ENCODE measurements at places on chromosomes 12 and 14.

DNA sequence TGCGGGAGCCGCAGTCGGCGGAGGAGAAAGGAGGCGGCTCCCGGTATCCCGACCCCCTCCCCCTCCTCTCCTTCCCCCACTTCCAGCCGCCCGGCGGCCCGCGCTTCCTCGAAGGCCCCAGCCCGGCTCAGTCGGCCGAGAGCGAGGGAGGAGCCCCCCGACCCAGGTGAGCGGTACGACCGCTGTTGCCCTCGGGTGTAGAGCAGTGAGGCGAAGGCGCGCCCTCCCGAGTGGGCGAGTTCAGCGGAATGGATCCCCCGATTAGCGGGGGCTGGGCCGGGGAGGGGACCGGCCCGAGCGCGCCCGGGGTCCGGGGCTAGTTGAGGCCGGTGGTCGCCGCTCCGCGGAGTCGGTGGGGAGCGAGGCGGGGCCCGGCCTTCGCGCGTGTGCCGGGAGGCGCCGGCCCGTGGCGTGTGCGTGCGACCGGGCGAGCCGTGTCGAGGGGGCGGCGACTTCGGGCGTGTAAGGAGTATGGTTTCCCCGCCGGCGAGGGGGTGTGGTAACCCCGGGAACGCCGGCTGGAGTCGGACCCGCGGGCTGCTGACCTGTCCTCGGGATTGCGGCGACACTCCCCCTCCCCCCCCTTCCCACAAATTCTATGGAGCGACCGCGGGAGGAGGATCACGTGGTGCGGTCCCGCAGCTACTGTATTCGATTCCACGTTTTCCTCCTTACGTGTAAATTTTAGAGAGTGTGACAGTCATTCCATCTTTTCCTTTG, 501 bp downstream of the RIMKLB start:
- DNase-seq = peak; percentile 69

GRCh38 chr12:132604151-132604618, 6.2 kb downstream of the LRCOL1 start:
- DNase-seq = no peak

- DNase-seq = no peak
These were observed 138.2 kb downstream of the SRGAP1 start for GRCh38 chr12:63982604-63983295.

GRCh38 chr12:6440391-6440790, 4.4 kb upstream of the CD27 start:
- peak; percentile 20 for DNase-seq

DNA sequence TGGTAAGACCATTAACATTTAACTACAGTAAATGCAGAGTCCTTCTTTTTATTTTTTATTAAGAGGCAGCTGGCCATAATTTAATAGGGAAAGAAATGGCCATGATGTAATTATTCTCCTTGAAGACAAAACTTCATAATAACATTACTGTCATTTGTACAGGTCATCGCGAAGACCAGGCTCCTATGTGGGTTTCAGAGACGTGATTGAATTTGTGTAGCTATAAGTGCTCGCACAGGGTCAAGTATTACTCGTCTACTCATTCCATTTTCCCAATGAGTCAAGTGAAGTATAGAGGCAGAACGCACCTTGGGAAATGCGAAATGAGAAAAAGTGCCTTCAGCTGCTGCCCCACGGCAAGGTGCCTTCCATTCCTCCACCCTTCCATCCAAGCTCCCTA, 40.4 kb downstream of the EGLN3 start:
- no peak for DNase-seq

GRCh38 chr12:106978035-106978800, 8.7 kb downstream of the MTERF2 start:
- no peak for DNase-seq

DNA sequence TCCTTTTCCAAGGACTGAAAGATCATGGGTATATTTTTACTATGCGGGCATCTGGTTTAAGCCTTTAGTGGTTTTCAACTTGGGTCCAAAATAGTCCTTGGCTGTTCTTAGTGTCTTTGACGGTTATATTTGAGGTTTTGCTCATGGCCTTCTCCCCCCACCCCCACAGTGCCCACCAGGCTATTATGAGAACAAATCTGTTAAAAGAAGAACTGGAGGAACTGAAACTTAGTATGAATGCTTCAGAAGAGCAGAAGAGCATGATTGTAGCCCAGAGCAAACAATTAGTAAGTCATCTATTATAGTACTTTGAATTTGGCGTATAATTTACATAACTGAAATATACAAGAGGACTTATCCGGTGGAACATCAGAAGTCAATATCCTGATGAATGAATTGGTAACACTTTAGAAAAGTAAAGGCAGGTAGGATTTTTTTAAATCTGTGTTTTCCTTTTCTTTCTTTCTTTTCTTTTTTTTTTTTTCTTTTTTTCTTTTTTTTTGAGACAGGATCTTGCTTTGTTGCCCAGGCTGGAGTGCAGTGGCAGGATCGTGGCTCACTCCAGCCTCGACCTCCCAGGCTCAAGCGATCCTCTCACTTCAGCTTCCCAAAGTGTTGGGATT, 71.8 kb upstream of the BCAT1 start:
- no peak for DNase-seq

- DNase-seq = no peak
These were observed 42.8 kb upstream of the PTPRQ start for GRCh38 chr12:80401191-80401590.

GRCh38 chr14:50344876-50345563, 32.9 kb downstream of the DMAC2L start:
- DNase-seq = no peak

DNA sequence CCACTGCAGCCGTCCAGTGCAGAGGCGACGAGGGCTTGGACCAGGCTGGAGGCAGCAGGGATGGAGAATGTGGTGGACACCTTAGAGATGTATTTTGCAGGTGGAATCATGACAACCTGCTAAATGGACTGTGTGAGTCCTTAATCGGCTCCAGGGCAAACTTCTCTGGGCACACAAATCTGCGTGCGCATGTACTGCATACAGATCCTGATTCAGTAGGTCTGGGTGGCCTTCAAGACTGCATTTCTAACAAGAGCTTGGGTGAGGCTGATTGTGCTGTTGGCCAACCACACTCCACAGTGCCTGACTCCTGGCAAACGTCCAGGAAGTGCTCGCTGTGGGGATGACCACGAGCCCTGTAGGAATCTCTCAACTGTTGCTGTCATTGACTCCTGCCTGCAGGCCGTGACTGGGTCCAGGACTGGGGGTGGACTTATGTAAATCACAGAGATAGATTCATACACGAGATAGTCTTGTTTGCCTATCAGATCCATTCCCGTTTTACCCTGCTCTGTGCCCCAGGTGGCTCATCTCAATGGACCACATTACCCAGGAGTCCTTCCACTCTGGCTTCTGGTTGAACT, 27.2 kb downstream of the JDP2 start:
- DNase-seq = peak; percentile 71

DNA sequence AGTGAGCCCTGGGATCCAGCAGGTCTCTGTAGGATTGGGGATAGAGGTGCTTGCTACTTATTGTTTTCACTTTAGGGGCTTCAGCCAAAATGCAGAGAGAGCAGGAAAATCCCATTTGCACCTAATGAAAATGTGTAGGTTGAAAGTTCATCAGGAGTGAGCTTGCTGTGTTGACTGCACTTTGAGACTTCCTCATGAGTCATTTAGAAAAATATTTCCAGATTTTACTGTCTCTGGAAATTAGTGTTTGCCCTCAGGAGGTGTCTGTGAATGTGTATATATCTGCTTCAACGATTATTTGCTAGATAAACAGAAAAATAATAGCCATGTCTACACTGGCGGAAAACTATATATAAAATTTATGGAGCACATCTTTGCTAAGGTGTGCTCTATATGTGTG, 159.3 kb downstream of the CAND1 start:
- no peak for DNase-seq

GRCh38 chr12:67558775-67559174, 89.8 kb upstream of the DYRK2 start:
- DNase-seq = no peak

DNA sequence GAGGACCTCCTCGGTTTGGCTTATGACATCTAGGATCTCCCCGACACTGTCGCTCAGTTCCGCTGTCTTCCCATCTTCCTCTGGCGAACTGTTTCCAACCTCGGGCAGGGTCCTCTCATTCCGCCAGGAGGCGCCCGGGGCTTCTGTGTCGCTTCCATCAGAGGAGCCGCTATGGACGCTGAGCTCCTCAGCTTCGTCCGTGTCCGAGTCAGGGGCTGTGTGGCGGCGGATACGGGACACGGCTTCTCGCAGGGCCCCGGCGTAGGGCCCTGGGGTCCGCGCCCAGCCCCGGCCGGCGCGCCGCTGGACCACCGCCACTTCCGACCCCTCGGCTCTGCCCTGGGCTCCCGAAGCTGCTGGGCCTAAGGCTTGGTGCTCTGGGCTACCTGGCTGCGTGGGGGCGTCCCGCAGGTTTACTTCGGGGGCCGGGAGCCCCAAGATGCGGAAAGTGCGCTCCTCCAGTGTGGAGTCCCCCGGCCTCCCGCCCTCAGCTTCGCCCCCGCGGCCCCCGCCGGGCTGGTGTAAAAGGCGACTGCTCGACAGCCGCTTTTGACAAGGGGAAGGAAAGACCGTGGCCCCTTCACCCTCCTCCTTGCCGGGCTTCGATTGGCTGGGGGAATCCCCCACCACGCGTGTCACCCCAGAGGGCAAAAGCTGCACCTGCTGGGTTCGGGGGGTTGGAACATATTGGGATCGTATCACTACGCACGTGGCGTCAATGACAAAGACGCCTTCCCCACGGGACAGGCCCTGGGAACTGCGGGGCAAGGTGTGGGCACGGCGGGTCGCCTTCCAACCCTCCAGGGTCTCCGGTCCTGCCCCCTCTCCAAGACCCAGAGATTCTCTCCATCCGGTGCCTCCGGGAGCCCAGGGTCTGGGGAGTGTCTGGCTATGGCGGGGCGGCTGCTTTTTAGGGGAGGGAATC, 2.1 kb downstream of the DDN start:
- peak; percentile 92 for DNase-seq

- DNase-seq = no peak
These were observed 85.7 kb downstream of the SLC38A1 start for GRCh38 chr12:46183112-46183511.

GRCh38 chr12:57521525-57522010, 1.1 kb upstream of the MBD6 start:
- peak; percentile 31 for DNase-seq

DNA sequence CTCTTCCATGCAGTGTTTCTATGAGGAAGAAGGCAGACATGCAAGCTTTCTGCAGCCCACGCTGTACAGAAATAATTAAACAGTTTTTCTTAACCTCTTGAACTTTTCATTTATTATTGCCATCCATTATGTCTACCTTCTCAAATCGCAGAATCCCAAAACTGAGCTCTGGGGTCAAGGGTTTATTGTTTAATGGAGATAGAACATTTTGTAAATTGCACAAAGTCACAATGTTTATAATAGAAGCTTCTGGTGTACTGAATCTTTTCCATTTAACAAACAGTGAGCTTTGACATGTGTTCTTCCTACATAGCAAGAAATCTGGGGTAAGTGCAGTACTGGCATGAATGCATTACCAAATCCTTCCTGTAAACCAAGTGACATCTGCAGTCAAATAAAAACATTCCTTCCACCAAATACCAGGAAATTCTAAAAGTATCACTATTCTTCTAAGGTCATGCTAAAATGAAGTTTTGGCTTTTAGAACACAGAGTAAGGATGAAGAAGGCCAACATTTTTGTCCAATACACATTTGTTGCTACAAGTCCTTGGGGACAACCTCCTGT, 385.3 kb upstream of the DDHD1 start:
- no peak for DNase-seq

GRCh38 chr12:38162013-38162412, 154.6 kb upstream of the ALG10B start:
- DNase-seq = no peak

DNA sequence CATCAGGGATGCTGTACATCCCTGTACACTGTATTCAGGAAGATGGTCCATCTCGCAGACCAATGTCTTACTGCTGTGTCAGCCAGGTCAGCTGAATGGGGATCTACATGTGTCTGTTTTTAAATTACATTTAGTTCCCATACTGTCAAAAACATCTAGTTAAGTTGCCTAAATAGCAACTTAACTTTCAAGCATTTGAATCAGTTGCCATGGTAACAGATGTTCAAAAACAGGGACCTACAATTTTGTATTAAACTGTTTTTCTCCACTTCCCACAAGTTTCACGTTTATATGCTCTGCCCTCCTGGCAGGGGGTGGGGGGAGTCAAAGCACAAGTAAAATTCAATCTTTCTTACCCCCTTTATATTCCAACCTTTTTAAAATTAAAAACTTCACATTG, 38.3 kb downstream of the C12orf42 start:
- no peak for DNase-seq

- DNase-seq = no peak
These were observed 288.2 kb downstream of the CCDC59 start for GRCh38 chr12:82069931-82070514.

GRCh38 chr12:3207175-3207574, 130.0 kb downstream of the TSPAN9 start:
- no peak for DNase-seq

DNA sequence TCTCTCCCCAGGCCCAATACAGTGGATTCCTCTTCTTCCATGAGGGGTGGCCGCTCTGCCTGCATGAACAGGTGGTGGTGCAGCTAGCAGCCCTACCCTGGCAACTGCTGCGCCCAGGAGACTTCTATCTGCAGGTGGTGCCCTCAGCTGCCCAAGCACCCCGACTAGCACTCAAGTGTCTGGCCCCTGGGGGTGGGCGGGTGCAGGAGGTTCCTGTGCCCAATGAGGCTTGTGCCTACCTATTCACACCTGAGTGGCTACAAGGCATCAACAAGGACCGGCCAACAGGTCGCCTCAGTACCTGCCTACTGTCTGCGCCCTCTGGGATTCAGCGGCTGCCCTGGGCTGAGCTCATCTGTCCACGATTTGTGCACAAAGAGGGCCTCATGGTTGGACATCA, 3.8 kb downstream of the ARHGEF40 start:
- no peak for DNase-seq

DNA sequence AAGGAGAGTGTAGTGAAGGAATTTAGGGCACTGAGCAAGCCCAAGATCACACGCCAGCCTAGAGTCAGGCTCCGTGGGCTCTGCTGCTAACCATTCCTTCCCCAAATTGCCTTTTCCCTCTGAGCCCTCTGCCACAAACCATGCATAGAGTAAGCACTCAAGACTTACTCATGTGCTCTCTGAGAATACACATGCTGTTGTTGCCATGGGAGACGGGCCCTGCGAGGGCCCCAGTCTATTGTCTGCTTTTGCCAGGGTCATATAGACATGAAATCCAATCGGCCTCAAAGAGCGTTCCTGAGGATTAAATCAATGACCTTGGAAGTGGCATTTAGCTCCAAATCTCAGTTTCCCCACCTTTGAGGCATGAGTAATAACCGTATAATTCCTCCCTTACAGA, 48.7 kb upstream of the WSCD2 start:
- DNase-seq = no peak

GRCh38 chr14:76329951-76330350, 46.0 kb upstream of the ESRRB start:
- no peak for DNase-seq

- peak; percentile 44 for DNase-seq
These were observed 11.9 kb upstream of the FKBP11 start for GRCh38 chr12:48937170-48937569.

DNA sequence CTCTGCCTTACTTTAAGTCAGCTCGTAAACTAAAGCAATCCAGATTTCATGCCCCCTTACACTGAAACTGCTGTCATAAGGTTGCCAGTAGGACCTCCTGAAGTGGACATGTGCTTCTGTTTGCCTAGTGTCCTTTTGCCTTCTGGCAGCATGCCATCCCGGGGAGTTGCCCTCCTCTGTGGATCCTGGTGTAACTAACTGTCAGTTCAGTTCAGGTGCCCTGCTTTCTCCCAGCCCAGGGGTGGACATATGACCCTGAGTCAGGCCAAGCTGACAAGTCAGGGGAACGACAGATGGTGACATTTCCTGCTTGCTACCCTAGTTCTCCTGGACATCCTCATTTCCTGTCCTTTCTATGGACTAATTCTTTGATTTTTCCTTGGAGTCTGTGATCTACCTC, 25.6 kb downstream of the AKAP6 start:
- DNase-seq = no peak

- peak; percentile 91 for DNase-seq
These were observed at the start of gene SLC25A21 for GRCh38 chr14:37172024-37172869. TSS of gene SLC25A21 (minus strand) at chr14:37172606.

Measured in hematopoietic multipotent progenitor cell treated with erythropoietin and hydrocortisone succinate and interleukin-3 and kit ligand, for 4 days (in vitro differentiated cells).